SHP77 treated with DMSO at 0.1 percent for 48 hours (cell line): ENCODE measurements at places on chromosomes 16 and 17.

DNA sequence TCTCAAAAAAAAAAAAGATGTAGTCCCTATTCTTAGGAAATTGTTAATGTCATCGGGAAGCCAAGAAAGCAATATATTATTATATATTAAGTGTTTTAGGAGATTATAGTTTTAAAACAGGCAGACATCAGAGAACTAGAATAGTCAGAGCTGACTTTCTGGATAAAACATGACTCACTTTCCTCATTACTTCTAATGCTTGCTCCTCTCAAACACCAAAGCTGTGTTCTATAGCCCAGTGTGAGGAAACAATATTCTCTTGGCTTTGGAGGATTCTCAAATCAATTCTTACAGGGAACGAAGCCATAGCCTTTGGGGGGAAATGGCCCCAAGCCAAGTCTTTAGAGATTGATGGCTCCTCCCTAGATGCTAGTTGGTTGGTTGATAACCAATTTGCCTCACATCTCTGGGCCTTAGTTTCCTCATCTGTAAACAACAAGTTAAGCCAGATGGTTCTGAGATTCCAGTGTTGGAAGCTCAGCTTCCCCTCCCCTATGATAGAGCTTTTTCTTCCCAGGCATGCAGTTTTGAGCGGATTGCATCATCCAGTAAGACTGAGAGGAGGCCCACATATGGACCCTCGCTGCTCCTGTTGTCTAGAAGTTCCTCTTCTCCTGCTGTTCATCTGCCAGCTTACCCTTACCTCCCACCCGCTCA, 12.4 kb downstream of the NMT1 start:
- no peak for DNase-seq

GRCh38 chr16:65665586-65665985, 543.7 kb upstream of the CDH11 start:
- DNase-seq: no peak

- DNase-seq: peak; percentile 53
These were observed 16.2 kb downstream of the RPH3AL start for GRCh38 chr17:336110-337021.

DNA sequence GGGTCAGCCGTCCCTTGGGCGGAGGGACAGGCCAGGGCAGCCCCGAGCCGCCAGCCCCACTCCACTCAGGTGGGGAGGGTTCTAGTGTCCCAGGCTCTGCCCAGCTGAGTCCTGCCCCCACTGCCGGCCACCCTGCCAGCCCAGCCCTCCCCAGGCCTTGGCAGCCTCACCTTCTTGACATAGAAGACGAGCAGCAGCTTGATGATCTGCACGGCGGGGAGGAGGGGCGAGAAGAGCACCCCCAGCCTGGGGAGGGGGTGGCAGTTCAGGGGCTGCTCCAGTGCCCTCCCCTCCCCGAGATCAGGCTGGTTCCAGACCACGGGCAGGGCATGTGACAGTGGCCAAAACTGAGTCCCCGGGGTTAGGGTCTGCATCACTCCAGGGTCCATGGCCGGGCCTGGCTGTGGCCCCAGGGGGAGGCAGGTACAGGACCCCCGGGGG, 9.7 kb downstream of the TMC6 start:
- DNase-seq: no peak

- no peak for DNase-seq
These were observed 8.0 kb downstream of the FANCA start for GRCh38 chr16:89808475-89808874.
